Activated naive CD4-positive, alpha-beta T cell treated with anti-CD3 and anti-CD28 coated beads for 36 hours (primary cell): ENCODE measurements at places on chromosomes 6 and 20.

GRCh38 chr6:153588330-153588729, 450.7 kb upstream of the OPRM1 start:
- no peak for DNase-seq

- peak; percentile 20 for DNase-seq
These were observed 102.3 kb upstream of the TSHZ2 start for GRCh38 chr20:52869698-52870501.

- DNase-seq = no peak
These were observed 103.4 kb upstream of the PDE10A start for GRCh38 chr6:165766457-165766856.

GRCh38 chr20:57560554-57561355, at the start of gene PCK1:
PCK1 (plus strand) TSS chr20:57561110; CDS start chr20:57561412, 302 bp downstream.
- DNase-seq = no peak

DNA sequence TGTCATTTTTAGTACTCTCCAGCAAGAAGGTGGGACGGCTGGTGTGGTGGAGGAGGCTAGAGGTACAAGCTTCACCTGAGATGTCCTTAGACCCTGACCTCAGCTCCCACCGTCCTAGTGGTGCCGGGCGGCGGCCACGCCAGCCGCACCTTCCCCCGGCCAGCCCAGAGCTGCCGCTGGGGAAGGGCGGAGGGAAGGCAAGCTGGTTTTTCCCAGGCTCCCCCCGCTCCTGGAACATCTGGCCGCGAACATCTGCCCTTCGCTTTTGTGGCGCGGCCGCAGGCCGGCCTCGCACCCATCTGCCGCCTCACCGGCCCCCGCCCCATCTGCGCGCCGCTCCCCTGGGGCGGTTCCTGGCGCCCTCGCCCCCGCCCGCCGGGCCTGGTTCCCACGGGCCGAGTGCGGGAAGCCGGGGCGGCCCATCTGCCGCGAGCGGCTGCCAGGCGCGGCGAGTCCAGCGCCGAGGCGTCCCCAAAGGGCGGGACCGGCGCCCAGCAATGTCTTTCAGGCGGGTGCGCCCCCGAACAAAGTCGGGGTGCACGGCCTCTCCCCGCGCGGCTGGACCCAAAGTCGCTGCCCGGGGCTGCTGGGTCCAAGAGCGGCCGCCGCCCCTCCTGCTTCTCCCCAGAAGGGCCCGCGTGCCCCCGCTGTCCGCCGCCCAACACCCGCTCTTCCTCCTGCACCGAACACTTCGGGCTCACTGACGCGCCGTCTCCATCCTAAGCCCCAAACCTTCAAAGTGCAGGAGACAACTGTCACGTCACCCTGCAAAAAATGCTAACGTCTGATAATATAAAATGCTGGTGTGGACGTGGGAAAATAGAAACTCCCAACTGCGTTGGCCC, 17.3 kb upstream of the ID1 start:
- no peak for DNase-seq

- DNase-seq = no peak
These were observed 36.5 kb upstream of the NEDD9 start for GRCh38 chr6:11268978-11269377.

DNA sequence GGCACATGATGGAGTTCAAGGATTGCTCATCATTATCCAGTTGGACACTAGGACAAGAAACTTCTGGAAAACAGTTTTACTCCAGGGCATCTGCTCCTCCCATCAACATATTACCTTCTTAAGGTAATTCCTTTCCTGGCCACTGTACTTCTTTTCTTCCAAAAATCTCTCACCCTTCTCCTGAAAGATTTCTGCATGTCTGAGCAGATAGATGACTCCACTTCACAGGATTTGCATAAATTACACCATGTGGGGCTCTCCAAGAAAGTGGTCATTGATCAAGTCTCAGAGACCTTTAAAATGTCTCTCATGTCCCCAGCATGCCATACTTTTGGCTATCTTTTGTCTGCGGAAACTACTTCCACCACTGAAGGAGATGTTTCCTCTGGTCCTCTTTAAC, 103.2 kb upstream of the TNFAIP3 start:
- DNase-seq = no peak

- DNase-seq = no peak
These were observed 67.7 kb upstream of the ADGRG6 start for GRCh38 chr6:142233945-142234682.

DNA sequence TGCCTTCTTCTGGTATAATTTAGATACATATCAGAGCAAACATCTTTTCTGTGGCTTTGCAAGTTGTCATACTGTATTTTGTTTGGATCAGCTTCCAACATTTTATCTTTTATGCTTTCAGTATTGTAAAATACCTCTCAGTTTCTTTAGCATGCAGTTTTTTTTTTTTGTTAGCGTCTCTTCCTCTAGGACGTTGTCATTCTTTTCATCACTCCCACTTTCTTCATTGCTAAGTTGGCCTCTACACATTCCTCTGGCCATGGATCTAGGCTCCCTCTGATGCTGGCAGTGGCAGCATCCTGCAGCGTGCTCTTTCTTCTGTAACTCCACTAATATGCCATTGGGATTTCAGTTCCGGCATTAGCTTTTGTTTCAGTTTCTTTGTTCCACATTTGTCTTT, 21.7 kb downstream of the RPRD1B start:
- DNase-seq = no peak

DNA sequence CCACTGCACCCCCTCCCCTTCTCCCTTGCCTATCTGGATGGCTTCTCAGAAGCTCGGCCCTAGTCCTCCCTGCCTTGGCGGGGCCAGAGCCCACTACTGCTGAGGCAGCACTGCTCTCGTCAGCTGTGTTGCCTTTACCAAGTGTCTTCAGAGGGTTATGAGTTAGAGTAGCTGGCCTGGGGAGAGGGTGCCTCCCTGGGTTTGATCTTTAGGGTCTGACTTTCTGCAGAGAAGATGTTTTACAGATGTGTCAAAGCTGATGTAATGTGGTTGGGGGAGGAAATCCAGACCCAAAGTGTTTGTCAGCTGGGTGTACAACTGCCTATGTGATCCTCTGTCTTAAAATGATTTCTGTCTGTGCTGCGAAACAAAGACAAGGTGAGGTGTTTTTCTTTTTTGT, 30.4 kb upstream of the PI16 start:
- DNase-seq = no peak

GRCh38 chr6:139778106-139778505, 403.7 kb upstream of the CITED2 start:
- DNase-seq = no peak

DNA sequence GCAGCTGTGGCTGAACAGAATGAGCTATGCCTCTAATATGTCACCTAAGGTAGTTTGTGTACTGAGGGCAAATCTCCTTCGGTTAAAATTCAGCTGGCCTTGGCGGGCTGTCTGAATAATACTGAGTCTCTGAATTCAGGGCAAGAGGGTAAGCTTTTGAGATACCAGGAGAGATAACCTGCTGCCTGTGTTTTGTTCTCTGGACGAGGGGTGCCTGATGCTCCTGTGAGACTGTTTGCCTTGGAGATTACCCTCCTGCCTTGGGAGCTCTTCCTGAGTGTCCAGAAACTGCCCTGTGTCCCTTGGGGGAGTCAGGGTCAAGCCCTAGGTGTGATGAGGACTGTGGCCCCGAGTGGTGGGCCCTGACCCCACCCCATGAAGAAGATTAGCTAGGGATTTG, 282.9 kb downstream of the KIF16B start:
- no peak for DNase-seq

DNA sequence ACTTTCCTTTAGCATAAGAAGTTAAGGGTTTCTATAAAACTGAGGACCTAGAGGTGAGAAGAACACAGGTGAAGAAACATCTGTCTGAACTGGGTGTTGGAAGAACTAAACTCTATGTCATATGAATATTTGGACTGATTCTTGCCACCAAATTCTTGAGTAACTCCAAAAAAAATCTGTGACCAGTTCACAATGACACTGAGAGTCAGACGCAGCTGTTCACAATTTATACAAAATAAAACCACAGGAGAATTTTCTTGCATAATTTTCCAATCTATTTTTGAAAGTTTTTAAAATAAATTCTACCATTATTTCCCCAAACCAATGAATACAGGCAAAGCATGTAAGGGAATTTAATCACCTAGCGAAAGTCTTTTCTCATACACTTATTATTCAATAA, 148.1 kb upstream of the TCF21 start:
- no peak for DNase-seq

DNA sequence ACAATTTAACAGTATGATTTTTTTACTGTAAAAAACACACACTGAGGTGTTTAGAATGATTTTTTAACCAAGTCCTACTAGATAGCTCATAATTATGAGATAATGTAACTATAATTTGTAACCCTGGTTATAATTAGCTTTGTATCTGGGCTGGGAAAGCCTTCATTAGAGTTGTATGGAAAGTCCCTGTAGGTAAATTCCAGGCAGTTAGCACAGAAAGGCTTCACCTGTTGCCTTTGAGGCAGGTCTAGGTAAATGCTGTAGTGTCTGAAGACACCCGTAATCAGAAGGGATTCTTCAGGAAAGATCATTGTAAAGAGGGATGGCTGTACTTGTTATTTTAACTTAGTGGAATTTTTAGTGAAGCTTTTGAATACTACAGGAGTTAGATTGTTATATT, 1.9 kb downstream of the TMEM200A start:
- no peak for DNase-seq

DNA sequence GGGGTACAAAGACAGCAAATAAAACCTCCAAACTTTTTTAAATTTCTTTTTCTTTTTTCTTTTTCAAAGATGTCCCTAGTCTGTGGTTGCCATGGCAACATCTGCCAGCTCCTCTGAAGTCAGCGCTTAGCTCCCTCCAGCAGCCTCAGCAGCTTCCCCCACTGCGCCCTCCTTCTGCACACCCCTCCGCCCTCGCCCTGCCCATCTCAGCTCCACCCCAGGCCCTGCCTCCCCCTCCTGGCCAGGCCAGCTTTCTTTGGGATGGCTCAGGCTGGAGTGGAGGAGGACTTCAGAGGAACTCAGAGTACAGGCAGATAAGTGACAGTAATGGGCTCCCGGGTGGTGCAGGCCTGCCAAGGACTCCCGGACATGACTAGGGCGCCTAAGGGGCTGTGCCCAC, 104.6 kb downstream of the LRFN2 start:
- DNase-seq = no peak

DNA sequence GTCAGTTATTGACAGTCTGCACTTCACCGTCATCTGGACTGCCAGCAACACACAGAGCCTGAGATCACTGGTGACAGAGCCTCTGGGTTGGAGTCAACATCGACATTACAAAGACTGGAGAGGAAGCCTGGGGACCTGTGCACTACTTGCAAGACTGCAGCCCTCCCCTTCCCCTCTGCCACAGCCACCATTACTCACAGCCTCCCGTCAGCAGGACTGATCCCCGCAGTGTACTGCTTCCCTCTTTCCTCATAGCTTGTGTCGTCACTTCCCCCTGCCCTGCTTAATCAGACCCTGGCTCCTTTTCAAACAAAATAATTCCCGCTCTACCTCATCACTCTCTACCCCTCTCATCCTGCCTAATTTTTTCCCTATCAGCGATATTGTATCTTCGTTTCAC, 235.5 kb upstream of the KCNQ5 start:
- DNase-seq = no peak

GRCh38 chr20:46388201-46388836, 18.1 kb downstream of the ELMO2 start:
- DNase-seq = no peak

GRCh38 chr20:62357187-62357667, 9.9 kb downstream of the LAMA5 start:
- DNase-seq = no peak

DNA sequence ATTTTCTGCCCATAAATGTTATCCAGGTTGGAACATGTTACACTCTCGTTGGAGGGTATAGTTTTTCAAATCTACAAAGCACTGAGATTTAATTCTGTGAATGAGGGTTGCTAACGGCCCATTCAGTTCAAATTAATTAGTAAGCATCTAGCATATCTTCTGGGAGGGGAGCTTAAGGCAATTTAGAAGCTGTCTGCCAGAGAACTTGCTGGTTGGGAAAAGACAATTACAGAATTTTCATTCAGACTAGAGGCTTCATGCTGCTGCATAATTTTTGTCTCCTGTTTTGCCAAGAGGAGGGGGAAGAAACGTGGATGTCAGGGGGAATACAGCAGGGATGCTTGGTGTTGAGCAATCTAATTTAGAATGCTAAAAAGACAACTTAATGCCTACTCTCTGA, 268.3 kb upstream of the FAM83B start:
- DNase-seq = no peak

- DNase-seq = no peak
These were observed 26.9 kb upstream of the STX11 start for GRCh38 chr6:144123421-144123820.

GRCh38 chr20:58155148-58155925, 73.1 kb downstream of the ANKRD60 start:
- no peak for DNase-seq

GRCh38 chr6:39210450-39210849, 18.8 kb downstream of the KCNK5 start:
- no peak for DNase-seq

GRCh38 chr6:137883400-137884148, 16.5 kb downstream of the TNFAIP3 start:
- peak; percentile 57 for DNase-seq

- no peak for DNase-seq
These were observed 204.8 kb downstream of the DTNBP1 start for GRCh38 chr6:15458021-15458459.

DNA sequence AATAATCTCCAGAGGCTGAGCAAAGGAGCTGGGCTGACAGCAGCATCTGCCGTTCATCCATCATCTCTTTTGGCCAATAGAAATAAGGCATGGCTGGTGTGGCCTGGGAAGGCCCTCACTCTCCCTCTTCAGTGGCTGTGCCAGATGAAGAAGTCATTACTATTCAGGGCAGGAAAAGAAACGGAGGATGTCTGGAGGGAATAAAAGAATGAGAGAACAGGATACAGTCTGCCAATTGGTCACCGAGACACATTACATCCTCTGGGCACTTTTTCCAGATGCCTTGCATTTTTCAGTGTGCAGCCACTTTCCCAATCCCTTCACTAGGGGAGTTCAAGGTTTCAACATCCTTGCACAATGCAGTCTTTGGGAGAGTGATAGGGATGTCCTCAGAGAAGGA, 32.2 kb upstream of the VGLL2 start:
- DNase-seq = no peak

- DNase-seq = no peak
These were observed 118.9 kb downstream of the QKI start for GRCh38 chr6:163533443-163533842.

- no peak for DNase-seq
These were observed 85.4 kb downstream of the PPP1R14C start for GRCh38 chr6:150228072-150228733.

- DNase-seq = peak; percentile 34
These were observed 61.3 kb upstream of the EYA2 start for GRCh38 chr20:46833360-46833759.

DNA sequence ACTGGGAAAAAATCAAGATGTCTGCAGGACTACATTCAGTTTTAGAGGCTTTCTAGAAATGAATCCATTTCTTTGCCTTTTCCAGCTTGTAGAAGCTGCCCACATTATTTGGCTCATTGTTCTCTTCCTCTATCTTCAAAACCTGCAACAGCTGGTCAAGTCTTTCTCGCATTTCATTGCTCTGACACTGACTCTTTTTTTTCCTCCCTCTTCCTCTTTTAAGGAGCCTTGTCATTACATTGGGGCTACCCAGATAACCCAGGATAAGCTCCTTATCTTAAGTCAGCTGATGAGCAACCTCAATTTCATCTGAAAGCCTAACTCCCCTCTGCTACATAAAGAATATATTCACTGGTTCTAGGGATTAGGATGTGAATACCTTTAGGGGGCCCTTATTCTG, 53.2 kb upstream of the CEP162 start:
- DNase-seq = no peak

GRCh38 chr6:146339716-146340115, 203.9 kb upstream of the RAB32 start:
- DNase-seq = no peak

GRCh38 chr20:61135968-61136367, 116.1 kb upstream of the CDH4 start:
- no peak for DNase-seq

GRCh38 chr6:11770546-11771466, 7.8 kb downstream of the ADTRP start:
- DNase-seq = no peak
